Activated T-cell treated with anti-CD3 and anti-CD28 coated beads for 4 hours (primary cell): ENCODE measurements at places on chromosomes 5 and 9.

GRCh38 chr9:98171176-98171925, 21.1 kb downstream of the CORO2A start:
- DNase-seq = no peak

DNA sequence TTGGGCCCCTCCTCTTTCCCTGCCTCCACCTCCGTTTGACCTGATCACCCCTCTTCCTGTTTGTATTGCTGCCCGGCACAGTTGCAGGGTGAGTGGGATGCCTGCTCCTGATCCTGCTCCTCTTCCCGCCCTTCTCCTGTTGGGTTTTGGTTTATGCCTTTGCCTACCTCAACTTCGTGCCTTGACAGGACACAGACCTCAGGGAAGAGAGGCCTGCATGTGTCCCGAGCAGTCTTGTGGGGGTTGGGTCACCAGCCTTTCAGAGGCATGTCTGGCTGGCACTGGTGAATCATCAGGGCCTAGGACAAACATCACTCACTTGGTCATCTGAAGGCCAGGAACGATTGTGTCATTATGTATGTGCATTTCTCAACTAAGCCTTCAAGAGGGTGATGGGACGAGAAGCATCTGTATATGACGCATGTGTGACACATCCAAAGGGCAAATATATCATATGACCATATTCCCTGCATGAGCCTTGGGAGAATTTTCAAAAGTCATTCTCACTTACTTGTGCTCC, 56.9 kb downstream of the NPR3 start:
- no peak for DNase-seq

GRCh38 chr5:156835905-156836304, 14.2 kb upstream of the PPP1R2B start:
- DNase-seq = no peak

GRCh38 chr9:98007251-98007928, 24.2 kb downstream of the ANP32B start:
- DNase-seq = no peak

GRCh38 chr5:169083394-169084018, 217.4 kb downstream of the SLIT3 start:
- DNase-seq = no peak

DNA sequence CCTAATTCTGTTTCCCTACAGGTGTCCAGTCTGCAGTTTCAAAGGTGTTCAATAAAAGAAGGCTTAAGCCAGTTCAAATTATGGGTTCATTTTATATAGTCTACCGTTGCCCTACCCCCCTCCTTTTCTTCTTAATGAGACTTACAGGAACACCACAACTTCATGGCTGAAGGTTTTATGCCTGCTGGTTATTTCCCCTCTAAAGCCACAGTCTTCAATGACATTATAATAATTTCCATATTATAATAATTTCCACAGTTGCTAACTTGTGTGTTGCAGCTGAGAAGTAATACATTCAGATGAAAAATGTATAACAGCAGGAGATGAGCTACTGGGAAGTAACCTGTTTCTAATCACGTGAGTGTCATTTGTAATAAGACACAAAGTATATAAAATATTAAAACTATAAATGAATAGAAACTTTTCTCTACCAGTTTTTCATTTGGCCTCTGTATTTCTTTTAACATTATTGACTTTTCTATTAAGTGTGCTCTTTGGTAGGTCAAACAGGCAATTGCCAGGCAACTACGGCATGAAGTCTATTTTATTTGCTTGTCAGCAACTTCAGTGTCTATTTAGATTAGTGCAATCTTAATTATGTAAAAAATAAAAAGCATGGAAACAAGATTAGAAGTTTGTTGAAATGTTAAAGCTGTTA, 120.5 kb upstream of the HMHB1 start:
- DNase-seq = no peak

DNA sequence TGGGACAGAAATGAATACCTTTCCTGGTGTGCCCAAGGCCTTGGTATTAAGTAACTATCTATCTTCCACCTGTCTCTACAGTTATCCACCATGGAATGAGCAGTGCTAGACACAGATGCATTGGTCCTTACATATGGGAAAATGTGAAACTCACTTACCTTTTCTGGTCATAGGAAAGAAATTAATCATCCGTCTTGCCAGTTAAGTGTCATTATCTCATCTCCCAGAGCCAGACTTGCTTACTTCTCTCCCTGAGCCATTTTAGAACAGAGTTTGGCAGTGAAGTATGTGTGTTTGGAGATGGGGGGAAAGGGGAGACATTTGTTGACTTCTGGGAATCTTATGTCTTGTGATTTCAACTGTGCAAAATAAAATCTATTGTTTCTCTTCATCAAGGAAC, 1211.0 kb upstream of the CDH6 start:
- no peak for DNase-seq

DNA sequence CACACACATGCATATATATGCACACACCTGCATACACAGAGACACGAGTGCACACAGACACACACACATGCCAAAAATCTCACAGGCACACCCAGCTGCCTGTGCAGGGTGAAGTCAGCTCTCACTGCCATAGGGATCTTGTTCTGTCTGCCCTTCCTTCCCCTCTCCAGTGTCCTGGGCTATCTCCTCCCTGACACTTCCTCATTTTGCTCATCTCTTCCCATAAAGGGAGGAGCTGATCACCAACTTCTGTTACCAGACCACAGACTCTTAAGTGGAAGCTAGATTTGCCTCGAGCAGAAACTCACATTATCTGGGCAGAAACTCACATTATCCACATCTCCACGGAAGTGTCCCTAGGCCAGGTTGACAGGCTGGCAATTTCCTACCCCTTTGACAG, 28.7 kb downstream of the LCP2 start:
- DNase-seq = no peak

DNA sequence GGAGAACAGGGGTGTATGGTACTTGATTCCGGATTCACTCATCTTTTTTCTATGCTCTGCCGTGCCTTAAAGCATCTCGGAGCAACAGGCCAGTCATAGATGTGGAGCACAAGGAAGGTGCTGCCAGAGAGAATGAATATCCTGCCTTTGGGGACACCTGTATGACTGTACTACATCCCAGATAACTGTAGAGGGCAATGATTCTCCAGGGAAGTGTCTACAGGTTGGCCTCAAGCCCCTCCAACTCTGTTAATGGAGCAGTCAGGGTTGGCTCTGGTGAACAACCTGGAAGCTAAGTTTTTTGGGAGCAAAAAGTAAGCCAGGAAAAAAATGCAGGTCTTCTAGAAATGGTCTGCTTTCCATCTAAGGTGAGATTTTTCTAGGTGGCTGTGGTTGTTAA, 71.0 kb downstream of the NREP start:
- no peak for DNase-seq

- no peak for DNase-seq
Measured at GRCh38 chr9:107358986-107359385, 75.9 kb downstream of the RAD23B start.

DNA sequence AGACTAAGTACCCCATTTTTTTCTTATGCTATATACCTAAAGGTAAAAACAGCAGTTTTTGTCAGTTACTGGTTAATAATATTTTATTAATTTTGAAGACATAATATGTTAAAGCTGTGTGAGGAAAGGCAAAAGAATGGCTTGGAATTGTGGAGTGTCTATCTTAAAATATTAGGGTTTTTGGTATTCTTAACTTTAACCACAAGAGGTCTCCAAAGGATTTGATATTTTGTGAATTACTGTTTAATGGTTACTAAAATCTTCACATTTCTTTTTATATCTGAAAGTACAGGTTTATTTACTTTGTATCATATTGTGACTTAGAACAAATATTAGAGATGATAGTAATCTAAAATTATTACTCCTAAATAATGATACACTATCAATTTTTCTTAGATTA, 32.0 kb upstream of the DHFR start:
- DNase-seq = no peak

DNA sequence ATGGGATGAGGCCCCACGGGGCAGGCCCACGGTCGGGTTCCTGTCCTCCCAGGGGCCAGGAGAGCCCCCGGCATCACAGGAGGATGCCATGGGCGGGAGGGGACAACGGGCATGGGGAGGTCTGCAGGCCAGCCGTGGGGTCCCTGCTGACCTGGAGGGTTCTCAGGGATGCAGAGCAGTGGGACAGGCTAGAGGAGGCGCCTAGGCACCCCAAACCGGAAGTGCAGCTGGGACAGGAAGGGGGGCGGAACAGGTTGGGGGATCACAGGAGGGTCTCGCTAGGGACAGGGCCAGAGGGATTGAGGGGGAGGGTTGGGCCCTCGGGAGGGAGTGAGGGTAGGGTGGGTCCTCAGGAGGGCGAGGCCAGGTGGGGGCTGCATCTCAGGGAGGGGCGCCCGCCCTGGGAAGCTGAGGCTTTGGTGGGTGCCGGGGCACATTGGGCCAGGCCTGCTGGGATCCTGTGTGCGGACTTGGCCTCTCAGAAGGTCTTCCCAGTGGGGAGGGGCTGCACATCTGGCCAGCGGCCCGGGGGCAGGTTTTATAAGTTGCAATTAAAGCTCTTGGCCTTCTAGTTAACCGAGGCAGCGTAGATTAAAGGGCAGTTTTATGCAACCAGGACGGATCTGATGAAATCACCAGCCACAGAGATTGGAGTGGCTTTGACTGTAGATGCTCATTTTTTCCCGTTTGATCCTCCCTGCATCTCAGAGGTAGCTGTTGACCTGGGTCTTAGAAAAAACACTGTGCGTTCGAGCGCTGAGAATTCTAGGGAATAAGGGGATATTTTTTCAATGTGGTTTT, 20.1 kb downstream of the NKD2 start:
- no peak for DNase-seq

DNA sequence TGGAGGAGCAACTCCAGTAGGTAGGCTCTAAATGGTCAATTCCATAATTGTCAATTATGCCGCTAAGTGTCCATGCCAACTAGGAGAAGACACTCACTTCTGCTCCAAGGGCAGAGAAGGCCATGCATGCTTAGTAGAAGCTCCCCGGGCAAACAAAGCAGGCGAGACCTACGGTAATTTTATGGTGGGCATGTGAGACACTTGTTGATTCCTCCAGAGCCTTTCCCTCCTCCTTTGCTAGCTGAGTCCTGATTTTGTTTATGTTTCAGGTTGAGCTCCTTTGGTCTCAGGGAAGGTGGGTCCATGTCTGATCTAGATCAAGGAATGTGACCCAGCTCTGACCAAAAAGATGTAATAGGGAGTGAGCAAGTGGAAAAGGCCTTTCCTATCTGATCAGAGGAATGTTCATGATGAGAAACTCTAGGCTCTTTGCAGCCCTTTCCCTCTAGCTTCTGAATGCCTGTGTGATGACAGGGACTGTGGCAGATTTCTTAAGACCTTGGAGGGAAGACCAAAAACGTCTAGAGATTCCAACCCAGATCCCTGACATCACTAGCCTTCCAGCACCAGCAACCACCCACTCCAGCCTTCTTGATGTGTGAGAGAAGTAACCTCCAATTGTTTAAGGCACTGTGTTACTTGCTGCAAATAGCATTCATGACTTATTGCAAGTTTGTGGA, 7.7 kb upstream of the CPEB4 start:
- DNase-seq = no peak

DNA sequence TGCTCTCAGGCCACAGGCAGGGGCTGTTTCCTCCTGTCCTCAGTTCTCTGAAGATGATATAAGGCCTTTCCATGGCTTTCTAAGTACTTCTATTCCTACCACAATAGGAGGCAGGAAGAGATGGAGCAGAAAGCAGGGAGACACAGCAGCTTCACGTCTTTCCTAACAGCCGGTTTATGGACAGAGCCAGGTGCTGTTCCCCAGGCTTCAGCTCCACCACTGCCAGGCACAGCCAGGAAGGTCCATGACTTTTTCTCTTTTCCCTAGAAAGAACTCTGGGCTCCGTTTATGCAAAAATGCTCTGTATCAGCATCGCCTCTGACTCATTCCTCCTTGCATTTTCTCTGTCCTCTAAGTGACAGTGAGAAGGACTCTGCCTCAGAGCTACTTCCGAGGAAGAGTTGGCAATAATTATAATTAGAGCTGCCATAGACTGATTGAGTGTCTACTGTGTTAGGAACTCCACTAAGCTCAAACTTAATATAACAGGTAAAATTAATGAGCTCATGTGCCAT, 478.5 kb downstream of the RASEF start:
- no peak for DNase-seq

- DNase-seq = no peak
Measured at GRCh38 chr5:107919361-107919760, 248.6 kb upstream of the EFNA5 start.

- no peak for DNase-seq
Measured at GRCh38 chr5:132662925-132663770, 5.2 kb downstream of the IL13 start.

GRCh38 chr5:113181853-113182490, 205.4 kb downstream of the DCP2 start:
- no peak for DNase-seq

DNA sequence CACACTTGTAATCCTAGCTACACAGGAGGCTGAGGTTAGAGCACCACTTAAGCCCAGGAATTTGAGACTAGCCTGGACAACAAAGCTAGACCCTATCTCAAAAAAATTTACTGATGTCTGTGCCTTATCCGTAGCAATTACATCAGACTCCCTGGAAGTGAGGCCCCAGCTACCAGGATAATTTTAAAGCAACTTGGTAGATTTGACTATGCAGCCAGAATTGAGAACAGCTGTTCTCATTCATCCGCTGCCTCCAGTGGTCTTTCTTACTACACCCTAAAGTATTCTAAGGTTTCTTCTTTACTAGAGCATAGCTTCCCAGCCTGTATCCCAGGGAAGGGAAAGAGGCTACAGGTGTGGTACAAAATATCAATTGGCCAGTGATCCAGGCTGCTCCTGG, 20.4 kb upstream of the C9orf152 start:
- no peak for DNase-seq

DNA sequence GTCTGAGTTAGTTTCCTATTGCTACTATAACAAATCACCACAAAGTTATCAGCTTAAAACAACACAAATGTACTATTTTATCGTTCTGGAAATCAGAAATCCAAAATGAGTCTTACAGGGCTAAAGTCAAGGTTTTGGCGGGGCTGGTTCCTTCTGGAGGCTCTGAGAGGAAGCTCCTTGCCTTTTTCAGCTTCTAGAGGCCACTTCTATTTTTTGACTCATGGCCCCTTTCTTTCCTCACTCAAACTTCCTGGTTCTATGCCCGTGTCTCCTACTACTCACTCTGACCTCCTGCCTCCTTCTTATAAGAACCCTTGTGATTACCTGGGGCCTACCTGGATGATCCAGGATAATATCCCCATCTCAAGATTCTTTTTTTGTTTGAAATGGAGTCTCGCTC, 48.2 kb downstream of the GABBR2 start:
- DNase-seq = no peak

GRCh38 chr5:141641634-141642267, 5.0 kb downstream of the RELL2 start:
- no peak for DNase-seq

GRCh38 chr5:96597438-96598020, 64.6 kb upstream of the CAST start:
- DNase-seq = no peak

GRCh38 chr5:134275822-134276221, 49.9 kb upstream of the PPP2CA start:
- DNase-seq = no peak

GRCh38 chr5:105922574-105922973, 1748.2 kb downstream of the EFNA5 start:
- no peak for DNase-seq
